Muscle of arm (tissue), 14 donors: ENCODE measurements at places on chromosomes 7 and 10.
A peak's percentile ranks its signal among the peaks of the same experiment; 100 is the strongest.

DNA sequence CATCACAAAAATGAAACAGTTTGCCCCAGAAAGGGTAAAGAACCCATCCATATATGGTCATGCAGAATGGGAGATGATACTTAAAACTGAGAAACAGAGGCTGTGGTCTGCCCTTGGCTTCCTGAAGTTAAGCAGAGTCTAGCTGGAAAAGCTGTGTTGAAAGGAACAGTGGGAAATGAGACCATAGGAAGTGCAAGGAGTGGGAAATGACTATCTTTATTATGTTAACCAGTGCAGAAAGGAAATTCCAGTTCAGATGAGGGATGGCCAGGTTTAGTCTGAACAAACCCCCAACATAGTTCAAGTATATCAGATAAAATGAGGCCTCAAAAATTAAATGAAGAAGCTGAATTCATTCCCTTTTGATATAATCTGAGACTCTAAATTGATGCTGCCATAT is 112.2 kb upstream of the TARP start:
- DNase-seq, result no peak

DNA sequence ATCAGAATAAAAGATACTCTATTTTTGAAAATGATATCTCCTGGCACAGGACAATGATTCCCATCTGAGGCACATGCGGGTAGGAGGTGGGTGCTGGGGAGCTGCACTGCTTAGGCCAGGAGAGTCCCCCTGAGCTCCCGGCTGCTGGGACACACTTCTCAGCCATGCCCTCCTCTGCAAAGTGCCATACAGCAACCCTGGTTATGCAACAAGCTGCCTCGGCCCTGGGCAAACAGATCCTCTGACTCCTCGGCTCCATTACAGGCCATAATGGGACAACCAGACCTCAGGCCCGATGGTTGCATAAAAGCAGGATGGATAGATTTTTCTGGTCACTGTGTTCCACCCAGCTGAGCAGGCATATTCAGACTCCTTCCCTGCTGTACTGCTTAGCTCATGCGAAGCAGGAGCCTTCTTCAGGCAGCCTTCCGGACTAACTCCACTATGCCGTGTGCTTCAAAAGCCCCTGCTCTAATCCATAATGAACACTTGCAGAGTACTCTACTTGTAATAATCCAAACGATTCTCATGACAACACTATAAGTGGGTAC is 6.5 kb upstream of the LEP start:
- DNase-seq, result no peak

DNA sequence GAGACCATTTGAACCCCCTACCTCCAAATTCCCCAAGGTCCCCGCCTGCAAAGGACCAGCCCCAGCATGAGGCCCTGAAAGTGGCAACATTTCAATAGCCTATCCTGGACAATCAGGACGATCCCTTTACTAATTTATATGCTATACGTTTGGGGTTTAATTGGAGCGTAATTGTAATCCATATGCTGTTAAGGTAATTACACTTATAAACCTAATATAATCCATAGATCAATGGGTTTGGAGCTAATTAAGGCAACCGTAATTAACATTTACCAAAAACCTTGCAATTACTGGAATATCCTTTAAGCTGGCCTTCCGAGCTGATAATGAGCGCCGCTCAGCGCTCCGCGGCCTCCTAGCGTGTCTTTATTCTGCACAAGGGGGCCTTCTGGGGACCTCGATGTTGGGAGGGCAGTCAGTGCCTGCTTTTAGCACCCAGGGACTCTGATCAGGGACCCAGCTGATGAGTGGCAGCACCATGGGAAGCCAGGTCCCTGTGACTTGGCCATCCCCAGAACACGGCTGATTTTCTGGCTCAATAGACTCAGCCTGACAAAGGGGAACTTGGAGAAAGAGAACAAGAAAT is 91.2 kb downstream of the LHPP start:
- no peak for DNase-seq

- DNase-seq, result no peak
Observed at GRCh38 chr7:8037151-8037550, 68.6 kb downstream of the GLCCI1 start.

DNA sequence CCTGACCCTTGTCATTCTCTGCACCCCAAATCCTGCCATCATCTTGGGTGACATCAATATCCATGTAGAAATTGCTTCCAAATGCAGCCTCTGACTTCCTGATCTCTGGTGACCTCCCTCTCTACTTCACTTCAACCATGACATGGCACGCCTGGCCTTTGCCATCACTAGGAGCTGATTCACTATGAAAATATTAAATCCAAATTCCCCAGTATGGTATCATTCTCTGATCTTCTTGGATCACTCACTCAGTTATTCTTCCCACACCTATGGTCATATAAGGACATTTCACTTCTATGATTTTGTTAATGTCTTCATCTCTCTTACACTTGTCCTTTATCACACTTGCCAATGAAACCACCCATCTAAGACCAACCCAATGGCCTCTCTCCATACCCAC is 73.7 kb upstream of the ODAD2 start:
- DNase-seq, result no peak

DNA sequence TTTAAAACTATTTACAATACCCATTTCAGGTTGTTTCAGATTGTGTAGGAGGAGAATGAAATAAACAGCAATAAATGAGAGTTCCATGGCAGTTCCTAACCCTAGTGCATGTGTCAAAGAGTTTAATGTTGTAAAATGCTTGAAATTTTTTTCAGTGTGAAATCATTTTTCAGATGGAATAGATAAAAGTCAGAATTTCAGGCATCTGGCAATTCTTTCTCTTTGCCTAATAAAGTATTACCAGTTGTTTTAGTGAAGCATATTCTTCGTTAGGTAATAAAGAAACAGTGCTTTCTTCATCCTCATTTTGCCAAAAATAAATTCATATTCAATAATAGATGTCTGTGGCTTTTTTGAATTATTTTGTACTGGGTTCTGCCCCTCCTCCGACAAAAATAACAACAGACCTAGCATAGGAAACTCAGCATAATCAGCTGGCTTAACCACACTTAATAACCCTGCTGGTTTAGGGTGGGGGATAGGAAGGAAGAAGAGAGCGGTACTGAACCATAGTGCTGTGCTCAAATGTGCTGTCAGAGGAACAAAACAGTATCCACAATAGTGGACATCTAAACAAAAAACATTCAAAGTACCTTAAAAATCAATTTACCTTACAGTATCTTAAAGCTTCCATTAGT is 39.1 kb downstream of the MINDY3 start:
- DNase-seq, result no peak

DNA sequence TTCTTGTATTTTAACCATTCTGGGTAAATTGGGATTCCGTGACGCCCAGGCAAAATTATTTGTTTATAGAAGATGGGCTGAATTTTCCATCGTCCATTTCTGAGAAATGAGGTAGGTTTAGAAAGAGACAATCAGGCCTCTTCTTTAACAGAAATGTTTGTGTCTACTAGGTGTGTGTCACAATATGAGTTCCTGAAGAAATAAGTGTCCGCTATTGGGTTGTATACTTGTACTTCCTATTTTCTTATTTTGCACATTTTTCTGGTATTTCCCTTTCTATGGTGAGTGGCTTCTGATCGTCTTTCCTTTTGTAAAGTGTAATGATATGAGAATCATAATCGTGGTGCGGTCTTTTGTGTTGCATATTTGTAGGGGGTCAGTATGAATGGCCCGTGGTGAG is 83.9 kb downstream of the TCF7L2 start:
- DNase-seq, result no peak

DNA sequence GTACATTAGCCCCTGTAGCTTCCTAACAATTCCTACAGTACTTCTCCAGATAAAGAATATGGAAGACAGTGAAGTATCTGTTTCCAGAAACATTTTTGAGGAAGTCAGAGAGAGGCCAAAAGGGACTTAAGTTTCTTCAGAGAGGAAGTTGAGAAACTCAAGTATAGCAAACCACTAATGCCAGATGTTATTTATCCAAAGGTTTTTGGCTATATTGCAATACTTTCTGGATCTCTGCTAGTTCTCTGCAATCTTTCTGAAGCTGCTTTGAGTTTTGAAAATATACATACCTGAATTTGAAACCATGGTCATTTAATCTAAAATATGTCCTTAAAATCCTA is 64.7 kb downstream of the BICC1 start:
- peak; percentile 79 for DNase-seq

GRCh38 chr10:49225218-49225876 is 37.2 kb upstream of the TMEM273 start:
- DNase-seq, result no peak

DNA sequence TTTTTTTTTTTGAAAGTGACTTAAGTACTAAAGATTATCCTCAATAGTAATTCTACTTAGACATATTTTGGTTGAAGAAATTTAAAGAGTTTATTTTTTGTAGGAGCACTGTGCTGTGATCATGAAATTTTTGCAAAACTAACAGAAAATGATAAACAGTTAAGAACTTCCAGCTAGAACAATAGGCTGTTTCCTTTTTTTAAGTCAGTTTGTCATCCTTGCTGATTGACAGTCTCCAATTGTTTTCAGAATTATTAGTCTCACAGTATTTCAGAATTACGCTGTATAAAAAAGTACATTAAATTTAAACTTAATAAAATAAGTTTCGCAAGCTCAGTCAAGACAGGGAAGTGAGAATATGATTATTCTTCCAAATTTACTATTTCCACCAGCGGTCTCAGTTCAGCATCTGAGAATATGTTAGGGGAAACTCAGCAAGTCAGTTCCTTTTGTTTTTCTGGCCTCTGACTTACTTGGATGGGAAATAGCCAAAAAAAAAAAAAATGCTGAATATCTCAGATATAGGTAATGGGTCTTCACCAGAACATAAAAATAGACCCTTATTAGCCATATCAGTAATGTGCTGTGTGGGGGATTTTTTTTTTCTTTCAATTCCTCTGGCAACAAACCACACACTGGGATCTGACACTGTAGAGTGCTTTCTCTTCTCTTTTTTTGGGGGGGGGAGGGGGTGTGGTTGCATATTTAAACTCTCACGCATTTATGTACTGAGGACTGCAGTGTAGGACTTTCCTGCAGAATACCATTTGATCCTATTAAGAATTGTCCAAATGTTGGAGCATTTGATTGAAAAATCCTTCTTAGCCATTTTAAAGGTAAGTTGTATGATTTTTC is at the start of gene CD36:
Gene CD36 (plus strand): TSS at position 732 of the 855 bp plus-strand sequence. CDS start 8,099 bp downstream, outside the sequence.
- DNase-seq, result peak; percentile 34

- DNase-seq, result no peak
Observed at GRCh38 chr10:128573281-128573845, 447.1 kb upstream of the MKI67 start.

- DNase-seq, result no peak
Observed at GRCh38 chr7:159263430-159263829, 118.8 kb upstream of the VIPR2 start.

- DNase-seq, result no peak
Observed at GRCh38 chr7:38838725-38839385, 70.1 kb downstream of the VPS41 start.

DNA sequence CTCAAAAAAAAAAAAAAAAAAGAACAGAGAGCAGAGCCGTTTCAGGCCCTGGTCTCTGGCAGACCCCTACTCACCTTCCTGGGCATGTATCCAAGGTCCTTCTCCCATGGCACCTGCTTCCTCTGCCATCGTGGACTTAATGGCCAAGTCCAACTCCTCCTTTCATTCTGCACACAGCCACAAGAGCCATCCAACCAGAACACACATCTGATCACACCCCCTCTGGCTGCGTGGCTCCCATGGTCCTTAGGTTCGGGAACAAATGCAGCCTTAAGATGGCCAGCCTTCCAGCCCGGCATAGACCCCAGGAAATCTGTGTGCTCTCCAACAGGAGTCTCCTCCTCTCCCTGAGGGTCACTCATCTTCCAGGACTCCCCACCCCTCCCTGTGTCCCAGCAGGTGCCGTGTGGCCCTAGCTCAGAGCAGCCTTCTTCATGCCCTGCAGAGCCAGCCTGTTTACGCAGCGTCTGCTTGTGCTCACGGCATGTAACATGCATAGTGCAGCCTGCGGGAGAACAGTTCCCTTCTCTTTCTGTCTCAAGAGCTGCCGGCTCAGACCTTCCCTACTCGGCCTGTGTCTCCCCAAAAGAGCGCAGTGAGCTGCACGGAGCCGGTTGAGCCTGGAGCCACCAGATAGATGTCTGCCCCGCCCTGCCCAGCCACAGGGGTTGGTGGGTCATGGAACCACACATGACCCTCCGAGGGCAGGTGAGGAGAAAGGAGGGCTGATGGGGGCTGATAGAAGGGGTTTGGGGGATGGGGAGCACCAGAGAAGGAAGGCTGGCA is 157.3 kb downstream of the NRF1 start:
- DNase-seq, result no peak

- peak; percentile 78 for DNase-seq
Observed at GRCh38 chr7:22577470-22578001, 77.5 kb upstream of the STEAP1B start.

GRCh38 chr10:11533328-11533781 is 78.1 kb downstream of the USP6NL start:
- no peak for DNase-seq

- peak; percentile 58 for DNase-seq
Observed at GRCh38 chr7:101985057-101985902, 167.9 kb downstream of the CUX1 start.

GRCh38 chr7:124751027-124751426 is 14.6 kb downstream of the GPR37 start:
- DNase-seq, result no peak

GRCh38 chr7:3194501-3195141 is 106.4 kb upstream of the SDK1 start:
- no peak for DNase-seq

GRCh38 chr7:98879979-98880315 is 1.6 kb downstream of the TRRAP start:
- DNase-seq, result no peak

DNA sequence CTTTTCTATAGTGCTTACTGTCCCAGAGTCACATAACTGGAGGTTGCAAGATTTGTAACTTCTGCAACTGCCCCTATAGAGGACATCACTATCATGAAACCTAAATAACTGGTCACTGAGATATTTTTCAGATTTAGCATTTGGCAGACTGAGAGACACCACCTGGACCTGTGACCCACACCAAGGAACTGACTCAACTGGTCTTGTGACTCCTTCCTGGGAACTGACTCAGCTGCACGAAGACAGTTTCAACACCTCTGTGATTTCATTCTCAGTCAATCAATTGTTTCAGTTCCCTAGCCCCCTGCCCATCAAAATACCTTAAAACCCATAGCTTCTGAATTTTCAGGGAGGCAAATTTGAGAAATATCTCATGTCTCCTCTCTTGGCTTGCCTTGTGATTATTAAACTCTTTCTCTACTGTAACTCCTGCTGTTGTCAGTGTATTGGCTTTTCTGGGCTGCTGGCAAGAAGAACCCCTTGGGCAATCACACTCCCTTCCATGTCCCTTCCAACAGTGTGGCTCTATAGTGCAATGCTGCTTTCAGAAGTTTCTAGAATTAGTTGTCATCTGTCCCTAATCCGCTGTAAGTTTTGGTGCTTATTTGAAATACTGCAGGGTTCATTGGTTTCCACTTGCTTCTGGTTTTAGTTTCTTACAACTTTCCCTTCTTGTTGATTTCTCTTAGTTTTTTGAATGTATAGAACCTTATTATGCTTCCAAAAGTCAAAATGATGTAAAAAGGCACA is 127.8 kb upstream of the ADCY1 start:
- DNase-seq, result no peak

DNA sequence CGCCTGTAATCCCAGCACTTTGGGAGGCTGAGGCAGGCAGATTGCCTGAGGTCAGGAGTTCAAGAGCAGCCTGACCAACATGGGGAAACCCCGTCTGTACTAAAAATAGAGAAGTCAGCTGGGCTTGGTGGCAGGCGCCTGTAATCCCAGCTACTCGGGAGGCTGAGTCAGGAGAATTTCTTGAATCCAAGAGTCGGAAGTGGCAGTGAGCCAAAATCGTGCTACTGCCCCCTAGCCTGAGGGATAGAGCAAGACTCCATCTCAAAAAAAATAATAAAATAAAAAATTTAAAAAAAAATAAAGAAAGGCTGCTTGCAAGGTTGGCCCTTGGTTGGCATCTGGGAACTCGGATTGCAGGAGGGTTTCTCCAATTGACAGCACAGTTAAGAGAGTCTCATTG is 221.6 kb downstream of the DGKI start:
- no peak for DNase-seq

GRCh38 chr7:151984612-151985011 is 28.4 kb downstream of the GALNTL5 start:
- DNase-seq, result no peak
